ENCODE measurements at places on chromosomes 13 and 19.

DNA sequence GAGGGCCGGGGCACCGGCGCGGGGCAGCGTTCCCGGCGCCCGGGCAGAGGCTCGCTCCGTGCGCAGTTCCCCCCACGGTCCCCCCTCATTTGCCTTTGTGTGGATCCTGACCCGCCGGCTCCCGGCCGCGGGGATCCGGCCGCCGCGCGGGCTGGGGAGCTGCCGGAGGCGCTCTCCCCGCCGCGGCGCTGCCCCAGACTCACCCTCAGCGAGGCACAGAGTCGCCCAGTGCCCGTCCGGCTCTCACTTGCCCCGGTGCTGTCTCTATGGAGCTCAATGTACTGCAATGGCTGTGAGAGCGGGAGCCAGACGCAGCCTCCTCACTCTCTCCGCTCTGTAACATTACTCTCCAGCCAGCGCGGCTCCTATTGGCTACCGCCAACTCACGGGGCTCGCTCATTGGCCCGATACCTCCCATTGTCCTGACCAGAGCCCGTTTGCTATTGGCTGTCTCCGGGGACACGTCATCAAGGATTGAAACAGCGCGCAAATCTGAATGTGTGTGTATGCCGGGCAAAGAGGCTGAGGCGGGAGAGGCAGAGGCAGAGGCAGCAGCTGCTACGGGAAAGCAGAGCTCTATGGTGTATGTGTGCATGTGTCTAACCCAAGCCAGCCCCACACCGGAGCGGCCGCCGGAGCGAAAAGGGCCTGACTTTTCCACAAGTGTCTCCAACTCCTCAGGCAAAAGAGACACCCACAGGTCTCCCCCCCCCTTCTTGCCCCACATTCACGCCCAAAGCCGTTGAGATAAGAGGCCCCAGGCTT is at the start of gene HMGB1:
Gene HMGB1, minus strand, starts transcription at position 344 of the 765 bp plus-strand sequence. CDS start 2,256 bp downstream, outside the sequence.
- H3K27ac ChIP-seq: peak within 1 kb of the TSS; percentile 100
- peaks cover 19% of the 10 kb centered on the region for H3K36me3 ChIP-seq
- peak within 1 kb of the TSS; percentile 98 for H3K4me3 ChIP-seq
- peaks cover 4% of the 10 kb centered on the region for H3K27me3 ChIP-seq

DNA sequence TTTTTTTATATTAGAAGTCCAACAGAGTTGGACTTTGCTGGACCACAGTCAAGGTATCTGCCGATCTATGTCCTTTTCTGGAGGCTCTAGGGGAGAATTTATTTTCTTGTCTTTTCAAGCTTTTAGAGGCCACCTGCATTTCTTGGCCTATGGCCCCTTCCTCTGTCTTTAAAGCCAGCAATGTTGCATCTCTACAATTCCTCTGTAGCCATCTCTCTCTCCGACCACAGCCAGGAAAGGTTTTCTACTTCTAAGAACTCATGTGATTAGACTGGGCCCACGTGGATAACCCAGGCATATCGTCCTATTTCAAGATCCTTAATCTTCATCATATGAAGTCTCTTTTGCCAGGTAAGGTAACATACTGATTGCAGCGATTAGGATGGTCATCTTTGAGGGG is 43.5 kb upstream of the RGCC start:
- no peak overlapping the region for H3K4me3 ChIP-seq
- no peaks in the 10 kb centered on the region for H3K27me3 ChIP-seq
- H3K4me1 ChIP-seq: peaks cover 4% of the 10 kb centered on the region
- no peak overlapping the region for H3K27ac ChIP-seq
- DNase-seq: no peak

GRCh38 chr13:110617321-110618072 is 2.2 kb downstream of the NAXD start:
- no peak for DNase-seq
- peaks cover 4% of the 10 kb centered on the region for H3K36me3 ChIP-seq
- H3K4me3 ChIP-seq: peak overlapping the region; percentile 88
- H3K4me1 ChIP-seq: peaks cover 25% of the 10 kb centered on the region

- DNase-seq: no peak
- no peak overlapping the region for H3K4me3 ChIP-seq
- no peaks in the 10 kb centered on the region for H3K36me3 ChIP-seq
- no peaks in the 10 kb centered on the region for H3K27me3 ChIP-seq
Measured at GRCh38 chr13:85371254-85371653, 428.0 kb downstream of the SLITRK6 start.

GRCh38 chr19:49579947-49580263 is 451 bp downstream of the NOSIP start:
- H3K36me3 ChIP-seq: no peaks in the 10 kb centered on the region
- H3K4me1 ChIP-seq: peaks cover 23% of the 10 kb centered on the region
- no peaks in the 10 kb centered on the region for H3K27me3 ChIP-seq
- H3K27ac ChIP-seq: peak overlapping the region; percentile 85
